Articular chondrocyte of knee joint (primary cell): ENCODE measurements at places on chromosomes 12 and 14. TPM values are rescaled to one million over a fixed set of nuclear protein-coding genes. Genes with fewer than 3 reads are reported as not detected.

Gene NEDD1
- 29.4 and 35.8 TPM in 2 replicates for total RNA-seq

Gene CHURC1
- total RNA-seq, result 64.1 and 89.1 TPM in 2 replicates

Gene STYK1
- total RNA-seq, result 0.11 and 0.13 TPM in 2 replicates

Gene SERPINA1
- 15.8 and 81.4 TPM in 2 replicates for total RNA-seq

Gene OAS1
- 11.5 and 27.2 TPM in 2 replicates for total RNA-seq

Gene NDUFA12
- total RNA-seq, result 88.1 and 93.3 TPM in 2 replicates

Gene KRT83
- not detected in 2 replicates for total RNA-seq

Gene AQP6
- not detected in 2 replicates for total RNA-seq

Gene SYT1
- total RNA-seq, result 1.5 TPM in 1 of 2 replicates, not detected in the other

Gene L2HGDH
- total RNA-seq, result 3.1 and 3.3 TPM in 2 replicates

Gene RASSF9
- under 0.01 TPM in 1 of 2 replicates, not detected in the other for total RNA-seq

Gene COL2A1
- total RNA-seq, result 3.2 and 3.5 TPM in 2 replicates

Gene RNASE2
- total RNA-seq, result not detected in 2 replicates

Gene FGD6
- 8.0 and 16.5 TPM in 2 replicates for total RNA-seq

Gene RNF212B
- total RNA-seq, result not detected in 2 replicates

Gene CLEC6A
- not detected in 2 replicates for total RNA-seq

Gene MGP
- total RNA-seq, result 63.6 and 73.9 TPM in 2 replicates

Gene ARHGEF40
- 30.7 and 41.3 TPM in 2 replicates for total RNA-seq

Gene LMO3
- under 0.01 and 0.39 TPM in 2 replicates for total RNA-seq

Gene GLIPR1L1
- not detected in 2 replicates for total RNA-seq

Gene MYO1H
- not detected in 2 replicates for total RNA-seq

Gene GPX2
- total RNA-seq, result not detected in 2 replicates

Gene OR10AD1
- total RNA-seq, result not detected in 2 replicates

Gene PNP
- total RNA-seq, result 30.3 and 38.5 TPM in 2 replicates

Gene OR6C2
- not detected in 2 replicates for total RNA-seq

Gene REM2
- under 0.01 TPM in 1 of 2 replicates, not detected in the other for total RNA-seq

Gene MYH6
- total RNA-seq, result not detected in 2 replicates

Gene LMNTD1
- 0.52 TPM in 1 of 2 replicates, not detected in the other for total RNA-seq

Gene HOXC12
- not detected in 2 replicates for total RNA-seq

Gene TSHR
- under 0.01 and 0.13 TPM in 2 replicates for total RNA-seq
